CD4-positive, alpha-beta T cell treated with Interleukin-4 for 4 hours (primary cell): ENCODE measurements at places on chromosomes 12 and 14.
A peak's percentile ranks its signal among the peaks of the same experiment; 100 is the strongest.

DNA sequence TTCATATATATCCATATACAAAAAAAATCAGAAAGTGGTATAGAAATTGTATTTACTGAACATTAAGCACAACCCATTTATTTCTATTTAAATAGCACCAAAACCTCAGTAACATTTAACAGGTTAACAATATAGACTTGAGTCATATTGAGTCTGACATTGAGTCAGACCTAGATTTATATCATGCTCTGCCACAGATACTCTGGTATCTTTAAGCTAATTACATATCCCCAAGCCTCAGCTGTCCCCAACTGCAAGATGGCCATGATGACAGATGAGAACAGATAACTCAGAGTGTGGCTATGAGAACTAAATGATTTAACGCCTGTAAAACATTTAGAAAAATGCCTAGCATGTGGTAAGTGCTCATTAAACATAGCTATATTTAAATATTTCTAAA lies 40.3 kb downstream of the IFNG start:
- DNase-seq = peak; percentile 51

GRCh38 chr12:49536526-49537071 lies 2.2 kb upstream of the KCNH3 start:
- DNase-seq = no peak

DNA sequence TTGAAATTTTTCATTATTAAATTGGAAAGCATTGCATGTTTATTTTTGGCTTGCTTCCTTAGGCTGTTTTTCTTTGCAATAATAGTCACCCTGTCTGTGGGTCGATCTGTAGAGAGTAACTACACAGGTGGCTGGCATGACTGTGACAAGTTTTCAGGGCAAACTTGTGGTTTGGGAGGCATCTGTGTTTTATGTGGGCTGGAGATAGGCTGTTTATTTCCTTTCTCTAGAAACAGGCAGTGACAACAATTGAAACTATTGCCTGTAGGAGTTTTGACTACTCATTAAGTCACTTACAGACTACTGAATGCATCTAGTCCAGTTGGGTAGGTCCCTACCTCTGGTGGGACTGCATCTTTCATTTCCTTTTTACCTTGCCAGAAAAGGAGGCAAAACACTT lies 155.6 kb downstream of the DYRK2 start:
- DNase-seq = peak; percentile 74

- DNase-seq = no peak
Observed at GRCh38 chr14:33052943-33053342, 114.3 kb downstream of the NPAS3 start.

DNA sequence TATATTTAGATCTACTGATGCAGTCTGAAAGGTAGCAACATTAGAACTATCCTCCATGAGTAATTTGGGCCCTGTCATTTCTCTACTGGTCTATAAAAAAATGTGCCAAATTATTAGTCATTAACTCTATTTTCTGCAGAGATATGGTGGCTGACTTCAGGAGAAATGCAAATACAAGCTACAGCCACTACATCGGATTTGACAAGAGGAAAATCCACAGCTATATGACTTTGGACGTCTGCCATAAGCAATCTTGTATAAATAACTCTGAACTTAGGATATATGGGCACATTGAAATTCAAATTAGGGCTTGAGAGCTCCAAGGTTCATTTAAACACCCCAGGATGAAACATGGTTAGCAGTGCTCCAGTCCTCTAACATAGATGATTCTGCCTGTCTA lies 983.0 kb upstream of the LRFN5 start:
- DNase-seq = no peak

DNA sequence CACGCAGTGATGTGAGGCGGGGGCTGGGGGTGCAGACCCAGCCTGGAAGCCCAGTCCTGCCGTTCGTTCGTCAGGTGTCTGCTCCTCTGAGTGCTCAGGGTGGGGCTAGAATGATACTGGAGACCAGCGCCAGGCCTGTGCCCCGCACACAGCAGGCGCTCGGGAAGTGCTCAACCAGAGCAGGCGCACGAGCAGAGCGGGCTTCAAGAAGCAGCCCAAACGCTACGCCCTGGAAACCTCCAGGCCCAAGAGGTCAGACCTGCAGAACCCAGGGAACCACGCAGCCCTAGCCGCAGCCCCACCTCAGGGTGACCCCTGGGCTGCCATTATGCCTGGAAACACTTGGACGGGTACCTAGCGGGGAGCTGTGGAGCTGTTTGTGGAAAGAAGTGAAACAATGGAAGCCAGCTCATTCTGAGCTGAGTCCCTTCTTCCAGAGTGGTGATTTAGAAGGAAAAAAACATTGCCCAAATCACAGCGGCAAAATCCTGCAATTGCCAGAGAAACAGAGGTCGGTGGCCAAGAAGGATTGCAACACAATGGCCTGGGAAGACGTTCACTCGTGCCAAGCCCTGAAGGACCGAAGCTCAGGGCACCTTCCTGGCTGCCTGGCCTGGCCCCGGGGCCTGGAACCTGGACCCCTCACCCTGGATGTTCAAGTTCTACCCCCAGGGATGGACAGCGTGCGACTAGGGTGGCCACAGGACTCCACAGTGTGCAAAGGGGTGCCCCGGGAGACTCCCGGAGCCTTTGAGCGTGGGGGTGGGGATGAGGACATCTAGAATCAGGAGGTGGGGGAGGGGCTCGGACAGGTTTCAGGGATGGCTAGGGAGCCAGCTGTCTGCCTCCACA lies 40.4 kb upstream of the DIO3 start:
- no peak for DNase-seq

GRCh38 chr14:61042220-61042619 lies 61.2 kb downstream of the SLC38A6 start:
- DNase-seq = no peak

GRCh38 chr14:65164068-65164824 lies 61.9 kb upstream of the MAX start:
- peak; percentile 62 for DNase-seq

GRCh38 chr14:36316131-36316530 lies 4.3 kb downstream of the MBIP start:
- no peak for DNase-seq

DNA sequence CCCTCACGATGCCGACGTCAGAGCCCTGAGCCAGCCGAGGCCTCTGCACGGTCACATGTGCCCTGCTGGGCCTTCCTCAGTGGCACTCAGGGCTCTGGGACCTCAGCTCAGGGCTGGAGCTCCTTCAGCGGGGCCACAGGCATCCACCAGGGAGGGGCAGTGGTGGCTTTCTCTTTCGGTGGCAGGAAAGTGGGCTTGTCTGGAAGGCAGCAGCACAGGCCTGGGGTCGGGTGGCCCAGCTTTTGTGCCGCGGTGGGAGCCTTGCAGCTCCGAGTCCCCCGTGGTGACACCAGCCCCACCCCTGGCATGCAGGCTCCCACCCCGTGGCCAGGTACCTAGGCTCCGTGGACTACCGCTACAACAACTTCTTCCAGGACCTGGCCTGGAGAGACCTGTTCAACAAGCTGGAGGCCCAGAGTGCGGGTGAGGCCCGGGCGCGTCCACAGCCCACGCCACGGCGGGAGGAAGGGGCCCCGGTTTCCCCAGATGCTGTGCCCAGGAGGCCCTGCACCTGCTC lies 14.2 kb upstream of the TEX22 start:
- DNase-seq = no peak

- no peak for DNase-seq
Observed at GRCh38 chr12:38745601-38746000, 159.8 kb downstream of the CPNE8 start.

DNA sequence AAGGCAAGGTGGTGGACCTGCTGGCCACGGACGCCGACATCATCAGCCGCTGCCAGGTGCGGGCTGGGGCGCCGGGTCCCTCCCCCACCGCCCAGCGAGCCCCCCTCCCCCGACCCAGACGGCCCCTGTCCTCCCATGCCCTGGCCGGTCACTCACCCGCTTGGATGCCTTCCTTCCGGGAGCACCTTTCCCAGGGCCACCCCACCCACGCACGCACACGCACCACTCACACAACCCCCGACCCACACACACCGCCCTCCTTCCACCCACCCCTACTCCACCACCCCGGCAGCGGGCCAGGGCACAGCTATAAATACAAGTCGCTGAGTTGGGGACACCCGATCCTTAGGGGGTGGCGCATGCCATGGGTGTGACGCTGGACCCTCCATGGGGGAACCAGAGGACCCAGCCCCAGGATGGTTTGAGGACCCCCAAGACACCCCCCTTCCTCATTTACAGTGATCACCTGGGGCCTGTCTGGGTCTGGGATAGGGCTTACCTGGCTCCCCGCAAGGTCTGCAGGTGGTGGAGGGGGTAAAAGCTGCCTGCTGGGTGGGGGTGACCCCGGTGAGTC lies 465 bp downstream of the ADSS1 start:
- no peak for DNase-seq

- no peak for DNase-seq
Observed at GRCh38 chr14:75518625-75519024, 3.6 kb upstream of the BATF start.

DNA sequence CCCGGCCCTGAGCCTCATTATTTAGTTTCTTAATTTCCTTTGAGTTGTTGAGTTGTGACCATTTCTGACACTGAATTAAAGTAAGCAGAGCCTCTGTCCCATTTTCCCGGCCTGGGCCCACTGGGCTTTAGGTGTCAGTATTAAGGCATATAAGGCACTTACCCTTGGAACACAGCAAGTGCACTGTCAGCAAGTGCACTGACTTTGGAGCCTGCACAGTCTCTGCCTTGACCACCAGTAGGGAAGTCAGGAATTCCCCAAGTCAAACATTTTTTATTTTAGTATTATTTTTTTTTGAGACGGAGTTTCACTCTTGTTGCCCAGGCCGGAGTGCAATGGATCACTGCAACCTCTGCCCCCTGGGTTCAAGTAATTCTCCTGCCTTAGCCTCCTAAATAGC lies 56.6 kb downstream of the MAX start:
- no peak for DNase-seq

- DNase-seq = peak; percentile 63
Observed at GRCh38 chr14:75514673-75515628, 7.3 kb upstream of the BATF start.

GRCh38 chr14:45084946-45085346 lies 1.0 kb downstream of the PRPF39 start:
- no peak for DNase-seq

- DNase-seq = no peak
Observed at GRCh38 chr14:72186523-72186922, 254.3 kb downstream of the RGS6 start.

- DNase-seq = no peak
Observed at GRCh38 chr14:93029911-93030508, 85.7 kb downstream of the ITPK1 start.

GRCh38 chr12:57296291-57296690 lies 45.3 kb upstream of the STAC3 start:
- DNase-seq = no peak

DNA sequence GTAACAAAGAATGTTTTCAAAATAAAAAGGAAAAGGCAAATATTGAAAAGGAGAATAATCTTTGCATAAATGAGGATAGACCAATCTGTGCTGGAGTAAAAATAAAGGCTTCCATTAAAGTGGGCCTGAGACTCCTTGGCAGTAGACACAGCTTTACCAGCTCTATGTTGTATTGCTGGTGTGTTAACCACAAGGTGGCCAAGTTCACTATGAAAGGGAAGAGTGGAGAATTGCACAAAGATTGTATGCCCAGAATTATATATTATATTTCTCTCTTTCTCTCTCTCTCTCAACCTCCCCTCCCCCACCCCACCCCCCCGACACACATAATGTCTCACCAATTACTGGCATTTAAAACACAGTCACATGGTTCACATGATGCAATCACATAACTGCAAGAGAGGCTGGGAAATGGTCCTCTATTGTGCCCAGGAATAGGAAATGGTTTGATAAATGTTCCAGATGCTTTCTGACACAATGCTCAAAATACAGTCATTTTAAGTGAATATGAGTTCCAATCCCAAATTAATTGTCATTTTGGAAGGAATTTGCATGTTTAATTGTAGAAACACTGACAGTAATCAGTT lies 222.6 kb upstream of the SYT1 start:
- no peak for DNase-seq

GRCh38 chr14:61076556-61076955 lies 95.5 kb downstream of the SLC38A6 start:
- DNase-seq = no peak

DNA sequence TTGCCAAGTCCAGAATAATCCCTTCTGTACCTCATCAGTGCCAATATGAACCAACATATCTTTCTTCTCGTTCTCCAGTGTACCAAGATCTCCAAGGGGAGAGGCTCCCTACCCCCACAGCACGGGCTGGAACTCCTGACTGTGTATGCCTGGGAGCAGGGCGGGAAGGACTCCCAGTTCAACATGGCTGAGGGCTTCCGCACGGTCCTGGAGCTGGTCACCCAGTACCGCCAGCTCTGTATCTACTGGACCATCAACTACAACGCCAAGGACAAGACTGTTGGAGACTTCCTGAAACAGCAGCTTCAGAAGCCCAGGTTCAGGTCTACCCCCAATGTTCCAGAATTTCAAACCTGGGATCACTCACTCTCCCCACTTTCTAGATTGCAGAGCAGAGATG lies 10.5 kb upstream of the OAS2 start:
- no peak for DNase-seq

DNA sequence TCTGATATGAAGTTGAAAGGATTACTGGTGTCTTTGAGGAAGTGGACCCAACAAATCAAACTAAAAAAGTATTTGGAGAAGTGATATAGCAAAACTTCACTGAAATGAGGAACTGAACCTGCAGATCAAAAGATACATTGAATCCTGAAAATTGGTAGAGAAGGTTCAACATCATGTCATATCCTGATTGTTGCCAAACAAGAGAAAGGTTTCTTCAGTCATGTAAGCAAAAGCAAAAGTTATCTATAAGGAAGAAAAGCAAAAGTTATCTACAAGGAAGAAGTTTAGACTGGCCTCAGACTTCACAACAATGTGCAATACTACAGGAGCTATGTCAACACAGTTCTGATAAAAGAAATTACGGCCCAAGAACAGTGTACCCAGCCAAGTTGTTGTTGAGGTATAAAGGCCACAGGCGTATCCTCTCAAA lies 142.7 kb downstream of the RAD51B start:
- DNase-seq = peak; percentile 2

DNA sequence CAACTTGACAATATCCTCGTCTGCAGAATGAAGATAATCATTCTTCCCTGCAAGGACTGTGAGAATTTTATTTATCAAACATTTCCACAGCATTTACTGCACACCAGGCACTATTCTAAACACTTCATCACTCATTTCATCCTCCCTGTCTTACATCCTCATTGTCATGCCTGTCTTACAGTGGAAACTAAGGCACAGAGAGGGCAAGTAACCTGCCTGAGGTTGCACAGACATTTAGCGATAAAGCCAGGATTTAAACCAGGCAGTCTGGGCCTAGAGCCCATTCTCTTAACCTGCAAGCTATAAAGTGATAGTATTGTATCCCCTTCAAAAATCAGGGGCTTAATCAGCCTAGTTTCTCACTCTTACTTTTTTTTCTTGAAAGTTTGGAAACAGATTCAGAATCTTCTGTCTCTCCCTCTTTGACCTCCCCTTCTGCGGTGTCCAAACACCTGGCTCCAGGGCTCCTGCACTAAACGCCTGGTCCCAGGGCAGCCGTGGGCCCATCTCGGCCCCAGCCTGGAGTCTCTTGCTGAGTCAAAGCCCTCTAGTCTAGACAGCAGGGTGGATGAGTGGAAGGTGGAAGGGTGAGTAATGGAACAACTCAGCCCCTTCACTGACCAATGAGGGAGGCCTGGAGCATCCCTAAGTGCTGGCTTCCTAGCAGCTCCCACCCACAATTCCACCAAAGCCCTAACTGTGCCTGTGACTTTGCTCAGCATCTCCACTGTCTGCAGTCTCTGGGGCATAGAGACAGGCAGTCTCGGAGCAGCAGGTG lies 12.5 kb downstream of the ISM2 start:
- DNase-seq = no peak

GRCh38 chr12:123961585-123962345 lies 10.9 kb downstream of the CCDC92 start:
- no peak for DNase-seq
